ENCODE measurements at places on chromosomes 3 and 15.

- no peak for DNase-seq
Measured at GRCh38 chr15:60442763-60443162, 36.2 kb downstream of the ICE2 start.

GRCh38 chr15:51708013-51708412, 26.7 kb downstream of the SCG3 start:
- DNase-seq, result no peak

GRCh38 chr15:25418202-25418601, 20.6 kb downstream of the UBE3A start:
- no peak for DNase-seq

- DNase-seq, result no peak
Measured at GRCh38 chr3:186121968-186122367, 13.1 kb upstream of the ETV5 start.

Data from pulmonary artery endothelial cell (primary cell).